Stimulated activated CD4-positive, alpha-beta T cell treated with anti-CD3 and anti-CD28 coated beads, Interleukin-15, amount 100 ng/mL, for 1 hour (primary cell): ENCODE measurements at places on chromosomes 6 and 20.

- DNase-seq = no peak
Observed at GRCh38 chr6:37882724-37883413, 63.3 kb downstream of the ZFAND3 start.

GRCh38 chr6:163333701-163334663, 80.5 kb upstream of the QKI start:
- DNase-seq = no peak

DNA sequence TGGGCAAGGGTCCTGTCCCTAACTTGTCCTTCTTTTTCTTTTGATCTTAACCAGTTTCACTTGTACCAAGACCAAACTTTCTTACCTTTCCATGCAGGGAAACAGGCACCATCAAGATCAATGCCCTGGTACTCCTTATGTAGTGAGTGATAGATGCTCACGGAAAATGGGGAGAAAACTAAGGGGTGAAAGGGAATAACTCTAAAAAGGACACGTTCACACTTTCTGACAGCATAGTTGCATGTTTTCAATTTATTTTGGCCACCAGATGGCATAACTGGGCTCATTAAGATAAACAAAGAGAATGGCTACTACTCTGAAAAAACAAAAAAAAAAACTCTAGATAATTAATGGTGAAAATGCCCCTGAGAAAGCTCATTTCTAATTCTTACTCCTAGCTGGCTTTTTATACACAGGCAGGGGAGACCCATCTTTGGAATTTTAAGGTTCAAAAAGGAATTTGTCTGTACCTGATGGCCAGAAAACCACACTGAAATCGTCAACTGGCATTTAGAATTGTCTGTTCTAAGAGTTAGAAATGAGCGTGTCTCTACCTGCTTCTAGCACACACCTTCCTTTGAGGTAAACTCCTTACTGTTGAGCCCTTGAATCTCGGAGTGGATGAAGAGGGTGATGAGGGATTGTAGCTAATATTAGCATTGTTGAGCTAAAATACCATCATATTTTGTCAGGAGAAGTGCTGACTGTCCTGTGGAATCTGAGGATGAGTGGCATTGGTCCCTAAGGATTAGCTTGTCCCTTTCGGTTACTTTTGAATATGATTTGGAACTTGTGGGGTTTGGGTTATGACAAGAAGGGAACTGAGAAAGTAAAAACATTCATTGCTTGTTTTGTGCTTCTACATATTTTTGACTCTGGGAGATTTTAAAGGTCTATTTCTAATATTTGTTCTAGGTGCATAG, 62.2 kb upstream of the DDR1 start:
- no peak for DNase-seq

DNA sequence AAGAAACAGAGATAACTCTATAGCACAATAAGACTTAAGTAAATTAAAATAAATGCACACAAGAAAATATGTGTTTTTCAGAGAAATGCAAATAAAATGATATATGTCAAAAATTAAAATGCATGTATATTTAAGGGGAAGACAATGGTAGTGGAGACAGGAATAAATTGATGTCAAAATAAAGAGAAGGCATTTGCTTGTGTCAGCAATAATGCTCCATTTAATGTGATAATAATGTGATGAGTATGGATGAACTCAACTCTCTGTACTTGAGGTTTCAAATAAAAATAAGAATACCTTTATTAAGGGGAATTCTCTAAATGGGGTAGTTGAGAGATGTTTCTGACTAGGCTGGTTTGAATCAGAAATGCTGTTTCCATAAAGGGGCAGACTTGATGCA, 45.7 kb upstream of the BCKDHB start:
- no peak for DNase-seq

GRCh38 chr6:105993341-105994117, 92.6 kb upstream of the PRDM1 start:
- DNase-seq = no peak
